ENCODE measurements at places on chromosomes 3 and 15.
A peak's percentile ranks its signal among the peaks of the same experiment; 100 is the strongest.

- no peak for DNase-seq
Measured at GRCh38 chr3:177514611-177515499, 317.6 kb upstream of the TBL1XR1 start.

DNA sequence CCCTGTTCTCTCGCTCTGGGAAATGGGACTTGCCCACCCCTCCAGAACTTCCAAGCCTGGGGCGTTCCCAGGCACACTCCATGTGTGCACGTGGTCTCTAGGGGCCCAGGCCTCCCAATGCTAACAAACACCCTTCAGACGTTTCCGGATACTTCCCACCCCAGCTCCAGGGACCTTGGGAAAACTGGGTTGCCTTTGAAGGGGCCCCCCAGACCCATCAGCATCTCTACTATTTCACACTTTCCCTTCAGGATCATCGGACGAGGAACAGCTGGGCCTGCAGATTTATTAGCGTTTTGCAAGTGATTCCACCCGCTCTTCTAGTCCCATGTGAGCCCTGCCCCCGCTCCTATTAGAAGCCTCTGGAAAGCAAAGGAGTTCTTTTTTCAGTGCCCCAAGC lies 63.2 kb downstream of the MAGEF1 start:
- DNase-seq: no peak

DNA sequence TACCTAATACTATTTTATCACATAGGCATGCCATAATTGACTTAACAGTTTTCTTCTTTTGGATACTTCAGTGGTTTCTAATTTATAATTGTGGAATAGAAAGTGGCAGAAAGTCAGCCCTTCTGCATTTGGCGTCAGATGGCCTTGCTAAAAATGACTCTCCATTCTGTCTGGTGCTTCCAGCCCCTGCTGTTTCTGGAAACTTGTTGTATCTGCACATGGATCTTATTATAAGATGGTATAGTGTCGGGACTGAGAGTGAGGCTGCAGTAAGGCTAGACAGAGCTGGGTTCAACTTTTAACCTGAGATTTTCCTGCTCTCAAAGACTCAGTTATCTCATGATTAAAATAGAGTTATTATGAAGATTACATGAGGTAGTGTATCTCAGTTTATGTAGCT lies 74.8 kb upstream of the WDR72 start:
- DNase-seq: no peak

DNA sequence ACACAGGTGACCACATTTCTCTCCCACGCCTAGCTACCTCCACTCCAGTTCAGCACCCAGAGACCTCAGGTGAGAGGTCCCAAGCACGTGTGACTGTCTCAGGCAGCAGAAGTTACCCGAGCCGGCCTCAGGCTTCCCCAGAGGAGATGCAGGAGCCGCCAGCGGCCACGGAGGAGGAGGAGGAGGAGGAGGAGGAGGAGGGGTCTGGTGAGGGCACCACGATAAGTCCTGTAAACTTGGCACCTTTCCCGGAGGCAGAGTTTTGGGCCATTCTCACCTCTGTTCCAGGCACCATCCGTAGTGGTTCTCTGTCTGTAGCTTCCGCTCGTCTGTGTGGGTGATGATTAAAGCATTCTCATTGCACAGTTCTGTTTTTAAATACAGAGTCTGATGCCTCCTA lies 56.1 kb downstream of the CCK start:
- DNase-seq: no peak

GRCh38 chr3:174204765-174205164 lies 654.4 kb upstream of the NAALADL2 start:
- no peak for DNase-seq

DNA sequence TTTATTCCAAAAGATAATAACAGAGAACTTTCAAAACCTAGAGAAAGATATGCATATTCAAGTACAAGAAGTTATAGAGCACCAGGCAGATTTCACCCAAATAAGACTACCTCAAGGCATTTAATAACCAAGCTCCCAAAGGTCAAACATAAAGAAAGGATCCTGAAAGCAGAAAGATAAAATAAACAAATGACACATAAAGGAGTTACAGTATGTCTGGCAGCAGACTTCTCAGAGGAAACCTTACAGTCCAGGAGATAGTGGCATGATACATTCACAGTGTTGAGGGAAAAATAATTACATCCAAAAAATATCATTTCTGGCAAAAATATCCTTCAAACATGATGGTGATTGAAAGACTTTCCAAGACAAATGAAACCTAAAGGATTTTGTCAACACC lies 185.8 kb upstream of the POU1F1 start:
- DNase-seq: no peak

GRCh38 chr3:179067839-179068238 lies 3.8 kb downstream of the ZMAT3 start:
- no peak for DNase-seq

DNA sequence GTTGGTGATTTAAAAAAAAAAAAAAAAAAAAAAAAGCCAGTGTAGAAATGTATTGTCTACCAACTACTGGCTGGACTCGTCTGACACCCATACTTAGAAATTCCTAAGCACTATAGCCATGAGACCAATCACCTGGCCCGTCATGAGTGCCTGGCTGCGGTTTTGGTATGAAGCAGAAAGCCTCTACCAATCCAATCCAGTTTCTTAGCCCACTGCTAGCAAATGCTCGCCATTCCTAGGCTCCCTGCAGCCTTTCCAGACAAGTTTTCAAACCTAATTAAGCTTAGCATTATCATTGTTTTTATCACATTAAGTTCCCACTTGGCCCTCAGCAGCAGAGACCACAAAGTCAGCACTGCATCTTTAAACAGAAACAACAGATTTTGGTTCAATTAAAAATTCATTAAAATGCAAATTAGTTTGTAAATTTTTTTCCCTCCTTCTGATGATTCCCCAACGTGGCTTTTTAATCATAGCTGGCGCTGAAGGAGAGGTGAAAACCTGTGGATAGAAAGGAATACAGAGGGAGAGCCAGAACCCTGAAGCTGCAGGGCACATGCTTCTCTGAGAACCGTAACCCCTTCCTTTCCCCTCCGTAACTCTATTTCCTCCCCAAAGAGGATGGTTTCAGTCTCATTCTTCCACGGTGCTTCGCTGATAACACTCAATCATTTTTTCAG lies 32.2 kb upstream of the ST8SIA2 start:
- DNase-seq: no peak

DNA sequence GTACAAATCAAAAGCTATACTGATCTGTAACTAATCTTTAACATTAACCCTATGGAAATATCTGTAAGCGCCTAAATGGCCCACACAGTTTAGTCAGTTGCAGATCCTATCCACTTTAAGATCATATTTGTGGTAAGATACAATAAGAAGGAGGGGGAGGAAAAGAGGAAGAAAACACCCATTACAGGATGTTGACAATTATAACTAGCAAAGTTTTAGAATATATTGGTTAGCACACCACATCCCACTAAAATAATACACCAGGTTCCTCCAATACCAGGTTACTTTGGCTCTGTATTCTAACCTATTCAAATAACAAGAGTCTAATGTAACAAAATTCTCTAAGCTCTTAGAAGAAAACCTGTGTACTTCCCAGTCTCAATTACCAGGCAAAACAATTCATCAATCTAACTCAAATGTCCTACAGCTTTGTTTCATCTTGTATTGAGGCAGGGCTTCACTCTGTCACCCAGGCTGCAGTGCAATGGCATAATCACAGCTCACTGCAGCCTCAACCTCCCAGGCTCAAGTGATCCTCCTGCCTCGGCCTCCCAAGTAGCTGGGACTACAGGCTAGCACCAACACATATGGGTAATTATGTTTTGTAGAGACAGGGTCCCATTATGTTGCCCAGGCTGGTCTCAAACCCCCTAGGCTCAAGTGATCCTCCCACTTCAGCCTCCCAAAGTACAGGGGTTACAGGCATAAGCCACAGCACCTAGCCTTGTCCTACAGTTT lies 4.2 kb downstream of the SLC4A7 start:
- DNase-seq: no peak

GRCh38 chr3:94036909-94037507 lies 8.6 kb upstream of the STX19 start:
- no peak for DNase-seq

GRCh38 chr15:100350434-100351226 lies 8.9 kb upstream of the ADAMTS17 start:
- peak; percentile 81 for DNase-seq

DNA sequence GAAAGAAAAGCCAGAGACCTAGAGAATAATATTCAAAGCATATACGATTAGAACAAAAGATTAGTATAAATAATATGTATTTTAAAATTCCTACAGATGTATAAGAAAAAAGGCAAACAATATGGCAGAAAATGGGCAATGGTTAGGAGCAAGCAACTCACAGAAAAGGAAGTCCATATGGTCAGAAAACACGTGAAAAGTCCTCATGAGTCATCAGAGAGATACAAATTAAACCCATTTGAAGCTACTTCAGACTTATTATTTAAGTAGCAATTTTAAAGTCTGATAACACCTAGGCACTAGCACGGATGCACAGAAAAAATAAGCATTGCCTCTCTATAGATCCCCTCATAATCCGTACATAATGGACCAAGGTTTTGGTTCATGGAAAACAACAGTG lies 25.6 kb downstream of the SLC7A14 start:
- DNase-seq: no peak

DNA sequence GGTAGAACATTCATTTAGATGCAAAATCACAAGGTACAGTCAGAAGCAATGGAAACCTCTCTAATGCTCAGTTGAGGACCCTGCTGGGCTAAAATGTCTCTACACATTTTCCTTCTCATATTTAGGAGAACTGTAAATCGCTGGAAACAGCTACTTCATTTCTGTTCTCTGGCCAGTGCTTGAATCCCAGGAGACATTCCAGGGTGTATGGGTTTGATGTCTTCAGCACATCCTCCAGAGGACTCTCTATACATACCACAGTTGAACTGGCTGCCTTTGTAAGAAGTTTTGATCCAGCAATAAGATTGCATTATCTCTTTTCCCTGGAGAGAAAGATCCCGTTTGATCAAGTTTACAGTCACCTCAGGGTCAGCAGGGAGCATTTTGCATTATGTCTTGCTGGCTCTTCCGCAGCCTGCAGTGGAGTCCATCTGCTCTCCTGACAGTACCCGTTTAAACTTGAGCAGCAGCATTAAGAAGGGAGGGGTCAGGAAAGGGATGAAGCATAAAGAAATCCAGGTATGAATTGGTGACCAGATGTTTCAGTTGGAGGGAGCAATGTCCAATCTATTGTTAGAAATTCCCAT lies 676.0 kb downstream of the EPHA3 start:
- no peak for DNase-seq

DNA sequence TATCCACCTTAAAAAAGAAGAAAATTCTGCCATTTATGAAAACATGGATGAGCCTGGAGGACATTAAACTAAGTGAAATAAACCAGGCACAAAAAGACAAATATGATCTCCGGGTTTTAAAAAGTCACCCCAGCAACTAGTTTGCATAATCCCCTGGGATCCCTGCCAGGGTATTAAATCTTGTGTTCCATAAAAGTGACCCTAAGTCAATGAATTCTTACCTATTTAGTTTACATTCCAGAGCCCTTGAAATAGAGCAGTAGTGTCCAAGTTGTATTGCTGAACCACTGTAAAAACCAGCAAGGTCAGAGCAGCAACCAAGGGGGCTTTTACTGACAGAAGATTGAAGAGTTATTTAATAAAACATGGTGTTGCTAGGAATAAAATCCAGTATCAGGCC lies 716.8 kb upstream of the BCHE start:
- DNase-seq: no peak

- DNase-seq: no peak
Measured at GRCh38 chr15:85024509-85025336, 43.1 kb downstream of the PDE8A start.

DNA sequence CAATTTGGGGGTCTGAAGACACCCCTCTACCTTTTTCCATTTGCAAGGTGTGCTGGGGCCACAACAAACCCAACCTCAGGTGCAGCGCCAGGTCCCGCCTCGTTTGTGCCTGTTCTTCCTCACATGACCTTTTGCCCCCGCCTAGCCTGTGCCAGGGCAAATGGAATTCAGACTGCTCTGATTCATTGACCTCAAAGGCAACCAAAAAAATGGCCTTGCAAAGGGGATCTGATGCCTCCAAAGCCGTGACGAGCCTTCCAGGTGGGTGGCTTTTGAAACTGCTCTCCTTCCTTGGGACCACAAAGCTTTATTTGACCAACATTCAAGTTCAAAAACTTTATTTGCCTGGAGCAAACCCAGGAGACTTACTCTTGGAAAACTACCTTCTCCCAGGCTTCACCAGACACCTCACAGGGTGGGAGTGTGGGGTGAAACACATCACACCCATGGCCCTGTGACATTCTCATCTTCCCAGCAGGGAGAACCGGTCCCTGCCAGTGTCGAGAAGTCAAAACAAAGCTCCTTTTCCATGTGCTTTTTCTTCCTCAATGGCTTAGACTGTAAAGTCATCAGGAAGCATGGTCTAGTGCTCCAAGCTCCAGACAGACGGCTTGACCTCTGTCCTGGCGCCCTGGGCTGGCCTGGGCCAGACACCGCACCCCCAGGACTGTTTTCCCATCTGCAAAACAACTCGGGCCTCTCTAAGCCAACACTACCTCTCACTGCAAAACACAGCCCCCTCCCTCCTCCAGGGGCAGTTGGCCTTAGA lies 103.9 kb upstream of the HES1 start:
- DNase-seq: peak; percentile 89

GRCh38 chr15:69576035-69576526 lies 123.5 kb downstream of the RPLP1 start:
- peak; percentile 70 for DNase-seq

- no peak for DNase-seq
Measured at GRCh38 chr15:41866263-41866703, 27.6 kb downstream of the SPTBN5 start.

GRCh38 chr3:132362329-132362728 lies 45.1 kb downstream of the ACP3 start:
- no peak for DNase-seq

GRCh38 chr3:23991306-23991682 lies 46.2 kb downstream of the NR1D2 start:
- DNase-seq: no peak

- DNase-seq: no peak
Measured at GRCh38 chr3:123711356-123711755, 126.5 kb upstream of the HACD2 start.

- DNase-seq: no peak
Measured at GRCh38 chr3:148880681-148881080, 15.6 kb downstream of the CPA3 start.

DNA sequence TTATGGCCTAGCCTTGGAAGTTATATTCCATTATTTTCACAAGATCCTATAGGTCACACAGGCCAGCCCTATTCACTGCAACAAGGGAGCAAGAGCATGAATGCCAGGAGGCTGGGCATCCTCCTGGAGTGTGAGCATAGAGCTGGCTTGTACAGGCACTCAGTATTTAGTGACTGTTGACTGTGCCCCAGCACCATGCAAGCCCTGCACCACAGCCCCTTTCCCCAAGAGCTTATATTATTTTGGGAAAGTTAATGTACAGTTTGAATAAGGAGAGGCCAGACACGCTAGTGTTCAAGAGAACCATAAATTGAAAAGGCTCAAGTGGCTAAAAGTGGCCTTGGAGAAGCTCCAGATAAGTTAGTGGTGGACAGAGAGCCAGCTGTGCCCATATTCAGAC lies 32.3 kb upstream of the TSEN2 start:
- no peak for DNase-seq

GRCh38 chr15:62545467-62546227 lies 380.6 kb upstream of the C2CD4B start:
- peak; percentile 55 for DNase-seq

- DNase-seq: no peak
Measured at GRCh38 chr3:73950865-73951558, 326.3 kb upstream of the PDZRN3 start.

- no peak for DNase-seq
Measured at GRCh38 chr3:86826292-86826691, 164.7 kb downstream of the VGLL3 start.

- no peak for DNase-seq
Measured at GRCh38 chr3:190810957-190811356, 51.5 kb downstream of the GMNC start.

Data from right lobe of liver (tissue), 6 donors.